Thoracic aorta (tissue), 2 donors: ENCODE measurements at places on chromosomes 11 and 22. TPM values are rescaled to one million over a fixed set of nuclear protein-coding genes. Genes with fewer than 3 reads are reported as not detected.

- no peak overlapping the region for H3K4me3 ChIP-seq
- DNase-seq: no peak
- H3K27ac ChIP-seq: no peak overlapping the region
- H3K27me3 ChIP-seq: no peaks in the 10 kb centered on the region
- H3K4me1 ChIP-seq: no peaks in the 10 kb centered on the region
These were observed 35.9 kb downstream of the MYO18B start for GRCh38 chr22:25777870-25778269.

DNA sequence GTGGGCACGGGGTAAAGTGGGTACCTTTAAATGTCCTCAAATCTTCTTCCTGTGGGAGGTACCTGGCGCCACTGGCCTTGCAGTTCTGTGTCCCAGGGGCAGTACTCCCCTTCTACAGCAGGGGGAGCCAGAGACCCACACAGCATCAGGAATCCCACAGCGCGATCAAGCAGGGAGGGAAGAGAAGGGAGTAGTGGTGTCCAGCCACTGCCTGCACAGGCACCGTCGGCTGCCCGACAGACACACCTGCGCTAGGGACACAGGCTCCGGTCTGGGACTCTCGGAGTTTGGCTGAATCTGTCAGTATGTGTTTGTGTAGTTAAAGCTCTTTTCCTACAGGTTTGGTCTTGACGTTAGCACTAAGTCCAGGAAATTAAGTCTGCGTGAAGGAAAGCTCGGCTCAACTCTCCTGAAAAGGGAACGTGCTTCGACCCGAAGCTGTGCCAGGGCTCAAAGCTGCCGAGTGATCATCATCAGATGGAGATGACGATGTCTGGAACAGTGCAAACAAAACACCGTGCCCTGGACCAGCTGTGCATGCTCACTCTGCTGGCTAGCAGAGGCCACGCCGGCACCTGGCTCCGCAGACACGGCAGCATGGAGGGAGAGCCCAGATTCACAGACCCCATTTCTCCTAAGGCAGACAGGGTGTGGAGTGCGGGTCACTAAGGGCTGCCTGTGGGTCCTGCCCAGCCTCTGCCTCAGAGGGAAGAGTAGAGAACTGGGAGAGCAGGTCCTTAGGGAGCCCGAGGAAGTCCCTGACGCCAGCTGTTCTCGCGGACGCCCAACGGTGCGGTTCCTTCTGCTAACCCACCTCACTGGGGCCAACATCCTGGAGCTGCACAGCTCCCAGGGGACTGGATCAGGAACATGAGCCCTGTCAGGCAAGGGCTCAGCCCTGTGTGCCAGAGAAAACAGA lies 56.0 kb upstream of the BID start:
- H3K27ac ChIP-seq: no peak overlapping the region
- no peak overlapping the region for H3K4me3 ChIP-seq
- peak; percentile 55 for DNase-seq

The UCP3 gene
- total RNA-seq: 13.9 TPM

GRCh38 chr11:58059007-58059350 lies 28.2 kb downstream of the OR6Q1 start:
- H3K36me3 ChIP-seq: no peaks in the 10 kb centered on the region
- H3K27me3 ChIP-seq: no peaks in the 10 kb centered on the region
- DNase-seq: no peak
- peak overlapping the region; percentile 53 for H3K27ac ChIP-seq

The C11orf65 gene
- not detected for total RNA-seq

The MS4A15 gene
- not detected for total RNA-seq

- H3K4me3 ChIP-seq: no peak overlapping the region
These were observed 116.8 kb upstream of the NECTIN1 start for GRCh38 chr11:119845756-119846155.

DNA sequence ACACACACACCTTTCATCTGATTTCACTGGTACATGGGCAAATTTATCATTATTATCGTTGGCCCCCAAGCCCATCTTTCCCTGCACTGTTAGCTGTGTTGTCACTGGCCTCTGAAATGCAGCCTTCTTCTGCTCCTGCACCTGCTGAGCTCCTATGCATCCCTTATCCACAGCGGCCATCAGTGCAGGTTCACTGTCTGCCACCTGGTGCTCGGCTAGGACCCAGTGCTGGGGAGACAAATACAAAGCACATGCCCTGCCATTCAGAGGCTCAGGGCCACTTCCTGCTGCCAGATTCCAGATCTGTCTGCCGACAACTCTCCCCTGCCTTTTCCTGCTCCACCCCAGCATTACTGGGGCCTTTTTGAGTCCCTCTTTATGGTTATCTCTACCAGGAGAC lies 1205.4 kb downstream of the TBC1D22A start:
- no peak for DNase-seq
- H3K27me3 ChIP-seq: no peaks in the 10 kb centered on the region
- H3K4me3 ChIP-seq: no peak overlapping the region
- H3K27ac ChIP-seq: no peak overlapping the region

DNA sequence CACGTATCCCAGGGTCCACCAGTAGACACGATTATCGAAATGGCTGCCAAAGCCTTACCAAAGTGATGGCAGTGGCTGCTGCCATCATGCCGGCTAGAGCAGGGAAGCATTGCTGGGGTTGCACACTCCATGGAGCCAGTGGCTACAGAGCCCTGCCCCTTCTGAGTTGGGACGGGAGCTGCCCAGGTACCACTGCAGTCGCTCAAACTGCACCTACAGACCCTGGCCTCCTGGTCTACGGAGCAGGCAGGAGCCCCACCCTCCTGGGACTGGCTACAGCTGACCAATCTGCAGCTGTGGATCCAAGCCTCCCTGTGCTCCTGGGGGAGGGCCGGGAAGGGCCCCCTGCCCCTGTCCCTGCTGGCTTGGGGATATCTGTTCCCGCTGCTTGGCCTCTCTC lies 111.4 kb downstream of the ATG16L2 start:
- peaks cover 8% of the 10 kb centered on the region for H3K4me1 ChIP-seq
- H3K27me3 ChIP-seq: no peaks in the 10 kb centered on the region
- no peak for DNase-seq
- H3K4me3 ChIP-seq: no peak overlapping the region
- peaks cover 7% of the 10 kb centered on the region for H3K36me3 ChIP-seq

The OR2AG2 gene
- total RNA-seq: not detected

- DNase-seq: no peak
- H3K4me1 ChIP-seq: peaks cover 17% of the 10 kb centered on the region
- H3K27me3 ChIP-seq: peaks cover 2% of the 10 kb centered on the region
These were observed 3.3 kb downstream of the PHOX2A start for GRCh38 chr11:72240461-72241290.

DNA sequence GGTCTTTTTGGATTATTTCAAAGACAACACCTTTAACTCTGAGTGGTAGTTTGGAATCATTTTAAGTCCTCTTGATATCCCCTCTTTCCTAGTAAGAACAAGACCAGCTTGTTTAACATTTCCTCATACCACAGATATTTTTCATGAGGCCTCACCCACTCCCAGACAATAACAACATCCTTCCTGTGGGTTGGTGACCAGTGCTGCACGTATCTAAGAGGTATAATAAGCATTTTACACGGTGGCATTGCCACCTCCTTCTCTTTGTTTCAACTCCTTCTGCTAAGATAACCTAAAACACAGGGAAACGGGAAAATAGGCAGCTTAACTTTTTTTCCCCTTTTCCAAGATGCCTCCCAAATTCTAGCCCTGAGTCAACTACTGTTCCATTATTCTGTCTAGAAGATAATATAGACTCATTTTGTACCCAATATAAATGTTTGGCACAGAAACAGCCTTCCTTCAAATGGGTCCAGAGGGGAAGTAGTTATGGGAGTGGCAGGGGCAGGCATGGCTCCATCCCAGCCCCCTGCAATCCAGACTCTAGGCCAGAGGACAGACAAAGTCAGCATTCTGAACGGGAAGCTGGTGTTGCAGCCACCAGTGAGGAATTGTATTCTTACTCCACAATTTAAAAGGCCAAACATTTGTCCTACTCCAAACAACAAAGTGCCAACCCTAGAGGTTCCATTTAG lies 28.5 kb downstream of the MAML2 start:
- peak overlapping the region; percentile 48 for H3K27ac ChIP-seq
- no peak overlapping the region for H3K4me3 ChIP-seq

DNA sequence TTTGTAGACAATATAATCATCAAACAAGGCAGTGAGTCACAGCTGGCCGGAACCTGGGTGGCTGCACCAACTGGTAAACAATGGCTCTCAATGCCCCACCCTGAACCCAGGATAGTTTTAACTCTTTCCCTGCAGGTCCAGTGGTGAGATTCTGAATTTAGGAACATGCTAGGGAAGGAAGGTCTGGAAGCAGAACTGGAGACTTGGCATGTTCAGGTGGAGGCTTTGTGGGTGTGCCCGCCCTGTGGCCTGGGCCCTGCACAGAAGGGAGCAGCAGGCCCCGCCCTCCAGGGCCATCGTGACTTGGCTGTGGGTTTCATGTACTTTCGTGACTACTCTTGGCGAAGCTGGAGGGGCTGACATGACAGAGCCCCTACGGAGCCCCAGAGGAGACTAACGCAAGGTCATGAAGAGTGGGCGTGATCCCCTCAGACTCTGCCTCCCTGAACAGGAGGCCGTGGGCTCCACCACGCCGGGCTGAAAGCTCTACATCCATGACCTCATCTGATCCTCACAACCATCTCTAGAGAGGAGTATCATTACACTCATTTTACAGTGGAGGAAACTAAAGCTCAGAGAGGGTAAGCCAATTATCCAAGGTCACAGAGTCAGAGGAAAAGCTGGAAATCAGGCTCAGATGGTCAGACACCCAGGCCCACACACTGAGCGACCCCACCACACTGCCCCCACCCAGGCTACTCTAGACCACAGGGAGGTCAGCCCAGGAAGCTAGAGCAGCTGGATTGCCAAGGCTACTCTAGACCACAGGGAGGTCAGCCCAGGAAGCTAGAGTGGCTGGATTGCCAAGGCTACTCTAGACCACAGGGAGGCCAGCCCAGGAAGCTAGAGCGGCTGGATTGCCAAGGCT lies 27.3 kb downstream of the MAFF start:
- H3K4me1 ChIP-seq: peaks cover 21% of the 10 kb centered on the region
- peak; percentile 55 for DNase-seq
- H3K36me3 ChIP-seq: peaks cover 56% of the 10 kb centered on the region
- H3K27ac ChIP-seq: peak overlapping the region; percentile 77
- no peaks in the 10 kb centered on the region for H3K27me3 ChIP-seq

DNA sequence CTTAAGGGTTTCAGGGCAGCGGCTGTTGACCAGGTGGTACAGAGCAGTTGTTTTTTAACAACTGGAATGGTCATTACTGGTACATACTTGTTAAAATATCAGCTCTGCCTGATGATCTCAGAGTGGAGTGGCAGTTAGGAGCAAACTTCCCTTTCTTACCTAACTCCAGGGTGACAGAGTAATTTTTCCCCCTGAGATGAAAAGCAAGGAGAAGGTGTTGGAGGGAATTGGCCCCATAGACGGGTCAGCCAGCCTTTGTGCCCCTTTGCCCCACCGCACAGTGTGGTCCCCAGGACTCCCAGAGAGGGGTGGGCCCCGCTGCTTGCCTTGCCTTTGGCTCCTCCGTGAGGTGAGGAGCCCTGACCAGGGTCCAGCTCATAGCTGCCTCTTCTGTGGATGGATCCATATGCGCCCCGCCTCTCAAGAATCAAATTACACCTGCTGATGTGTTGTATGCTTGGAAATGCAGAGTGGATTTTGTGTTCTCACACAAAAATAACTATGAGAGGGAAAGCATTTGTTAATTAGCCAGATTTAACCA lies 27.0 kb upstream of the SORL1-AS1 start:
- no peak overlapping the region for H3K27ac ChIP-seq
- H3K4me3 ChIP-seq: no peak overlapping the region
- DNase-seq: no peak
- H3K4me1 ChIP-seq: no peaks in the 10 kb centered on the region
- H3K27me3 ChIP-seq: no peaks in the 10 kb centered on the region

- H3K36me3 ChIP-seq: no peaks in the 10 kb centered on the region
- H3K4me3 ChIP-seq: no peak overlapping the region
These were observed 367.6 kb downstream of the TBC1D22A start for GRCh38 chr22:47129902-47130635.

- H3K4me3 ChIP-seq: no peak overlapping the region
- no peaks in the 10 kb centered on the region for H3K27me3 ChIP-seq
- peak overlapping the region; percentile 29 for H3K27ac ChIP-seq
- DNase-seq: no peak
These were observed 56.2 kb downstream of the PANX1 start for GRCh38 chr11:94184846-94185245.

DNA sequence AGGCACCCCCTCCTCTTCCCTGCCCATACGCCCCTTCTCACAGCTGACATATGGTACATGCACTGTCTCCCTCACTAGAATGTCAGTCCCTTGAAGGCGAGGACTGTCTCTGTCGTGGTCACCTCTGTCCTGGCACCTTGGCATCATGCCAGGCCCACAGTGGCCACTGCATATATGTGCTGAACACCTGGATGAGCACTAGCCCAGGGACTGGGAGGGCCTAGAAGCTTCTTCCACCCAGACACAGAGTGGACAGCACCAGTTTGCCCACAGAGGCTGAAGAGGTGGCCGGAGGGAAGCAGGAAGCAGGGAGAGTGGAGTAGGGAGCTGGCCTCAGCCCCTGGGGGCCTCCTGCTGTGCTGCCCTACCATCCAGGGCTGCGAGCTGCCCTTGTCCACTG lies 28.6 kb downstream of the VPS37C start:
- DNase-seq: no peak
- H3K27ac ChIP-seq: no peak overlapping the region
- H3K4me3 ChIP-seq: no peak overlapping the region
- peaks cover 13% of the 10 kb centered on the region for H3K36me3 ChIP-seq
- peaks cover 6% of the 10 kb centered on the region for H3K4me1 ChIP-seq

DNA sequence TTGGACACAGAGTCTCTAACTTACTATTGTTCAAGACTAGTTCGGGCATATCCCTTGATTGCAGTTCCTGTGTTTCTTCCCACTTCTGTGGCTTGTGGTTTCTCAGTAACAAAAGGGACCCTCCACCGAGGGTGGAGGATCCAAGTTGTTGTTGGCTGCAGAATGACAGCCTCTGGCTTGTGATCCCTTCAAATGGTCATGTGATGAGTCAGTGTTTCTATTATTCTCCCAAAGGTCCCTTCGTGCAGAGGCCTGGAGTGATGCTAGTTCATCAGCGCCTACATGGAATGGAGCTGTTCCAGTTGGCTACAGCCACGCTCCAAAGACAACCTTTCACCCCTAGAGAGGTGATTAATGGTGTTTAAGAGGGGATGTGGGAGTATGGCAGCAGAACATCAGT lies 2.6 kb upstream of the VWCE start:
- DNase-seq: no peak
- H3K4me1 ChIP-seq: peaks cover 31% of the 10 kb centered on the region
- no peak overlapping the region for H3K4me3 ChIP-seq
- no peaks in the 10 kb centered on the region for H3K27me3 ChIP-seq

The HYLS1 gene
- 0.56 TPM for total RNA-seq

The SLC1A2 gene
- 0.78 TPM for total RNA-seq

The FJX1 gene
- total RNA-seq: 19.2 TPM

- no peaks in the 10 kb centered on the region for H3K36me3 ChIP-seq
- H3K27ac ChIP-seq: no peak overlapping the region
- H3K4me3 ChIP-seq: no peak overlapping the region
- H3K27me3 ChIP-seq: no peaks in the 10 kb centered on the region
These were observed 1164.4 kb downstream of the BRD1 start for GRCh38 chr22:48663297-48663696.

The SESN3 gene
- total RNA-seq: 37.9 TPM

DNA sequence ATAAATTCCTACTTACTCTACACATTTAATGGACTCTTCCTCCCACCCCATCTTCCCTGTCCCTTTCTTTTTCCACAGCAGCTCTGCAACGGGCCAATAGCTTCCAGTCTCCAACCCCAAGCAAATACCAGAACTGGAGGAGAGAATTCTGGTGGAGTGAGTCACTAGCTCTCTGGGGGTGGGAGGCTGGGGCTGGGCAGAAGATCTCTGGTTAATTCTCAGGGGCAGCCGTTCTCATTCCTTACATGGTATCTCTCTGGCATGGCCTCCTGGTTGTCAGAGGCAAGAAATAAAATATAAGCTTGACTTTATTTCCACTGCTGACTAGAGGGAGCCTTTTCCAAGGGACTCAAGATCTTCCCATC lies 90.4 kb upstream of the PARVA start:
- no peaks in the 10 kb centered on the region for H3K27me3 ChIP-seq
- peaks cover 55% of the 10 kb centered on the region for H3K4me1 ChIP-seq
- H3K4me3 ChIP-seq: peak overlapping the region; percentile 16

The SAA1 gene
- total RNA-seq: 18.9 TPM
